ENCODE measurements at places on chromosomes 6 and 20. TPM values are rescaled to one million over a fixed set of nuclear protein-coding genes. Genes with fewer than 3 reads are reported as not detected.

GRCh38 chr6:154886016-154886415 lies 109.1 kb upstream of the TIAM2 start:
- no peak for DNase-seq

DNA sequence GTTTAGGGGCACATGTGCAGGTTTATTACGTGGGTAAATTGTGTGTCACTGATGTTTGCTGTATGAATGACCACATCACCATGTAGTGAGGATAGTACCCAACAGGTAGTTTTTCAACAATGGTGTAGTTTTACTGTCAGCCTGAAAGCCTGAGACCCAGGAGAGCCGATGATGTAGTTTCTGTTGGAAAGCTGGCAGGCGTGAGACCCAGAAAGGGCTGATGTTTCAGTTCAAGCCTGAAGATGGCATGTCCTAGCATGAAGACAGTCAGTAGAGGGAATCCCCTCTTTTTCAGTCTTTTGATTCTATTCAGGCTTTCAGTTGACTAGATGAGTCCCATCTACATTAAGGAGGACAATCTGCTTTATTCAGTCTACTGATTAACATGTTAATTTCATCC lies 96.7 kb downstream of the KLHL32 start:
- DNase-seq: no peak

DNA sequence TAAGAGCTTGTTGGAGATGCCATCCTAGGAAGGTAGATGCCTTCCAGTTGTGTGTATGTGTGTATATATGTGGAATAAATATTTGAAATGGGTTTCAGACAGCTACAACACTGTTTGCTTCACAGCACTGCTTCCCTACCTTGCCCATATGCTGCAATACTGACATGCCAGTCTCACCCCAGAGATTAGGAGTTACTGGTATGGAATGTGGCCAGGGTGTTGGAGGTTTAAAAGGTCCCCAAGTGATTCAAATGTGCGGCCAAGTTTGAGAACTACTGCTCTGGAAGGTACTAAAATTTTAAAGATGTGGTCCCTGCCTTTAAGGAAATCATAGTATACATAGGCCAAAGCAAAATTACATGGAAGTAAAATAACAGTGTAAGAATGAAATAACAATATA lies 39.5 kb downstream of the BCKDHB start:
- no peak for DNase-seq

CPNE5 gene
- 1.3 TPM for total RNA-seq

DNA sequence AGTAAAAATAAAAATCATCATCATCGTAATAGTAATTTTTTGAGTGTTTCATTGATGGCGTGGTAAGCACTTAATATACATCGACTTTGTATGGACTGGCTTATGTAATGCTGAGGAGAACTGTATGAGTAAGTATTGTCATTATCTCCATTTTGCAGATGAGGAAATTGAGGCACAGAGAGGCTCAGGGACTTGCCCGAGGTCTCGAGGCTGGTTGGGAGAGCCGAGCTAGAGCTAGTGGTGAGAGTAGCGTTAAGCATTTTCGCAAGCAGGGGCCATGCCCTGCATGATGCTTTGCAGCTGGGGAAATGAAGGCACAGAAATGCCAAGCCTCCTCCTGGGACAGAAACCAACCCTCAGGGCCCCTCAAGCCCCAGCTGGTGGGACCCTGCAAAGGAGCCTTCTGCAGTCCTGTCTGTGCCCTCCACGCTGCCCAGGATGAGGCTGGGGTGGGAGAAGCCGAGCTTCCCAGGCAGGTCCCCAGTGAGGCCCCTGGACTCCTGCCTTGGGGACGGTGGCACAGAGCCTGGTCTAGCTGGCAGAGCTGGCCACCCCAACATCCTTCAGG lies 31.1 kb upstream of the STX16 start:
- DNase-seq: no peak

CTNNBL1 gene
- total RNA-seq: 62.3 TPM

GRCh38 chr6:146355521-146356100 lies 188.0 kb upstream of the RAB32 start:
- DNase-seq: no peak

DNA sequence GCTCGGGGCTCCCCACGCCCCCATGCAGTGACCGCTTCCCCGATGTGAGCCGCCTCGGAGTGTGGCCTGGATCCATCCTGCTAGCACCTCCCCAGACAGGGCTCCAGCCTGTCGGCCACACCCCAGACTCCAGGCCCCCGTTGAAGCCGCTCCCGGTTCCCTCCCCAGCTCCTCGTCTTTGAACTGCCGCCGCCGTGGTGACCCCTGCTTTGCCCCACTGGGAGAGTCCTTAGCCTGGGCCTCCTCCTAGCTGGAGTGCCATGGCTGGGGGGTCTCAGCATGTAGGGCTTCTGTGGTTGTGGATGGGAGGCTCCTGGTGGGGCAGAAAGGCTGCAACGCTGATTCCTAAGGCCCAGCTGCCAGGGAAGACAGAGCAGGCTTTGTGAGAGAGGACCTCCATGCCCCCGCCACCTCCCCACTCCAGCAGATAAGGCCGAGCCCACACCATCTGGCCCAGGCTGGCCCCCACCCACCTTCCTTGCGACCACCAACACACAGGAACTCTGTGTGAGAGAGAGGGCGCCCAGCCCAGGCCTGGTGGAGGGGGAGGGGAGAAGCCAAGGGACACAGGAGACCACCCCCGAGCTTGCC lies 11.4 kb downstream of the FOXS1 start:
- no peak for DNase-seq

GRCh38 chr6:149642829-149643580 lies 5.5 kb downstream of the KATNA1 start:
- no peak for DNase-seq

GRCh38 chr6:25447570-25447929 lies 168.4 kb downstream of the CARMIL1 start:
- DNase-seq: no peak

DNA sequence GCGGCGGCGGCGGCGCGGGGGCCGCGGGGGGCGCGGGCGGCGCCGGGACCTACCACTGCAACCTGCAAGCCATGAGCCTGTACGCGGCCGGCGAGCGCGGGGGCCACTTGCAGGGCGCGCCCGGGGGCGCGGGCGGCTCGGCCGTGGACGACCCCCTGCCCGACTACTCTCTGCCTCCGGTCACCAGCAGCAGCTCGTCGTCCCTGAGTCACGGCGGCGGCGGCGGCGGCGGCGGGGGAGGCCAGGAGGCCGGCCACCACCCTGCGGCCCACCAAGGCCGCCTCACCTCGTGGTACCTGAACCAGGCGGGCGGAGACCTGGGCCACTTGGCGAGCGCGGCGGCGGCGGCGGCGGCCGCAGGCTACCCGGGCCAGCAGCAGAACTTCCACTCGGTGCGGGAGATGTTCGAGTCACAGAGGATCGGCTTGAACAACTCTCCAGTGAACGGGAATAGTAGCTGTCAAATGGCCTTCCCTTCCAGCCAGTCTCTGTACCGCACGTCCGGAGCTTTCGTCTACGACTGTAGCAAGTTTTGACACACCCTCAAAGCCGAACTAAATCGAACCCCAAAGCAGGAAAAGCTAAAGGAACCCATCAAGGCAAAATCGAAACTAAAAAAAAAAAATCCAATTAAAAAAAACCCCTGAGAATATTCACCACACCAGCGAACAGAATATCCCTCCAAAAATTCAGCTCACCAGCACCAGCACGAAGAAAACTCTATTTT lies 2.0 kb downstream of the FOXC1 start:
- peak; percentile 49 for DNase-seq

- DNase-seq: no peak
Measured at GRCh38 chr6:160215232-160215631, 43.4 kb downstream of the SLC22A2 start.

DNA sequence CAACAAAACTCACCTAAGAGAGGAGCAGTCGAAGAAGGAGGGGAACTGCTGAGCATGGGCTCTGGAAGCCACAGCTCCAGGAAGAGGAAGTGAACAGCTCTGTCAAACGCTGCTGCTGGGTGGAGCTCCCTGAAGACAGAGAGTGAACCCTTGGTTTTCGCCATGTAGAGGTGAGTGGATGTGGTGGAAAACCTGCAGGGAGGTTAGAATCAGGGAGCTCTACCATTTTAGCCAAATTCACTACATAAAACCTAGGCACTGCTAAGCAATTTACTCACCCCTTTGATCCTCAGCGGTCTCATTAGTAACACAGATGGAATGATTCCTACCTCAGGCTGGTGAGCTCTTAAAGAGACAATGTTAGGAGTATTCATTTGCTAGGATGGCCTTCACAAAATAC lies 19.4 kb upstream of the TFAP2A start:
- no peak for DNase-seq

SYCP2L gene
- total RNA-seq: not detected

- no peak for DNase-seq
Measured at GRCh38 chr6:20952699-20953474, 418.6 kb downstream of the CDKAL1 start.

- no peak for DNase-seq
Measured at GRCh38 chr6:35505999-35506412, 6.7 kb downstream of the TULP1 start.

DLK2 gene
- 0.30 TPM for total RNA-seq

GRCh38 chr6:113879186-113880096 lies 22.3 kb downstream of the MARCKS start:
- no peak for DNase-seq

GRCh38 chr20:62791301-62792181 lies 4.7 kb upstream of the MRGBP start:
- peak; percentile 76 for DNase-seq

GRCh38 chr20:2385496-2385895 lies 4.8 kb downstream of the TGM6 start:
- DNase-seq: no peak

DNA sequence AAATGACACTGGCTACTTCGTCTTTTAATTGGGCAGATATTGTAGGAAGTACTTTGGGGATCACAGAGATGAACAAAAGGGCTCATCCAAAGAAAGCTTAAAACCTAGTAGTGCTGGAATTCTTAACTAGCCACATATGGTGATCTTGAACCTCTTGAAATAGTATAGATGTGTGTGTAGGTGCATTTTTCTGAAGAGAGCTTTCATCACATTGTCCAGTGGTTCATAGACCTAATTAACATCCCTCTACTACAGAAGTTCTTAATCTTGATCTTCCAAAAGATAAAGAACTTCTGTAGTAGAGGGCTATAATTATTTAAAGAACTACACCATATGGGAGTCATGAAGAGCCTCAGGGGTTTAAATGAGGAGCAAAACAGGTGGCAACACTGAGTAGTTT lies 2.3 kb upstream of the PRIM2 start:
- no peak for DNase-seq

GRCh38 chr6:16136621-16137450 lies 8.0 kb downstream of the MYLIP start:
- DNase-seq: no peak

DNA sequence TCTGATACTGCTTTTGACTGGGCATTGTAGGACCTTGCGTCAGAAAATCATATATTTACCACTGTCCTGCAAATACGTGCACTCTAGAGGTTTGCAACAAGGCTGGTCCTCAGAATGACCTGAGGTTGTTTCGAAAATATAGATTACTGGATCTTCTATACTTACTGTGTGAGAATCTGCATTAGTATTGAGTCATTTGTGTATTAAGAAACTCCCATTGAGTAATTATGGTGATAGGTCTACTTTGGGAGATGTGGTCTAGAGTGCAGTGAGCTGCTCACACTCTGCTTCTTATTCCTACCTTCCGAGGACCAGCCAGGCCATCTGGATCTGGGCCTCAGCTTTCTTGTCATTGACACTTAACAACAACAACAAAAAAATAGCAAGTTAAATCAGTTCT lies 9.6 kb downstream of the KLHL32 start:
- no peak for DNase-seq

DNA sequence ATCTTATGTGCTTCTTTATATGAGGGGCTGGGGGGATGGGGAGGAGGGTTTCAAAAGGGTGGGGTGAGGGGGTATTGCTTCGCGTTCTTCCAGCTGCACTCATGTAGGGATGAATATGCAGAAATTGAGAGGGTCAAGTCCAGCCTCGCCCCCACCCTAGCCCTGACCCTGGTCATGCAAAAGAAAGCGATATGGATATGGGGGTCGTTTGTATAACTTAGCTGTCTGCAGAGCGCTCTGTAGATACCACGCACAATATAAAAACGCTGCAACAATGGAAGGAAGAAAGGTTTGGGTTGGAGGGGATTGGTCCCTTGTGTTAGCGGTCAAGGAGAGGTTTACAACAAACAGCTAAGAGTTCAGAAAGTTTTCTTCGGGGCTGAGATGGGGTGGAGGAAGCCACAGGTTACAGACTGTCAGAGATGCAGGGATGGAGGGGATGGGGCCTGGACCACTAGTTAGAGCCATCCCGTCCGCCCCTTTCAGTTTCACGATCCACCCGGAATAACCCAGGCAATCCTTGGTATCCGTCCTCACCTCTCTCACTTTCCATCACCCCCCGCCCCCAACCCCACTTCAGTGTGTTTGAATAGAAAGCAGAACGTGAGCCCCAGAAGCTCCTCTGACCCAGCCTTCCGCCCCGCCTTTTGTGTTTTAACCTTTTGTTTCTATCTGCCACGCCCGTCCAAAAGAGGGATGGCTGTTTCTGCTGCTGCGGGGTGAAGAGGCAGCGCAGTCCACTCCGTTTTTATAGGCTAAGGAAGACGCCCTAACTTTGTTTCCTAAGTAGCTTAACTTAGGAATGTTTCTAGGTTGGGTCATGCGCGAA lies 73.5 kb downstream of the SOX4 start:
- no peak for DNase-seq

DNA sequence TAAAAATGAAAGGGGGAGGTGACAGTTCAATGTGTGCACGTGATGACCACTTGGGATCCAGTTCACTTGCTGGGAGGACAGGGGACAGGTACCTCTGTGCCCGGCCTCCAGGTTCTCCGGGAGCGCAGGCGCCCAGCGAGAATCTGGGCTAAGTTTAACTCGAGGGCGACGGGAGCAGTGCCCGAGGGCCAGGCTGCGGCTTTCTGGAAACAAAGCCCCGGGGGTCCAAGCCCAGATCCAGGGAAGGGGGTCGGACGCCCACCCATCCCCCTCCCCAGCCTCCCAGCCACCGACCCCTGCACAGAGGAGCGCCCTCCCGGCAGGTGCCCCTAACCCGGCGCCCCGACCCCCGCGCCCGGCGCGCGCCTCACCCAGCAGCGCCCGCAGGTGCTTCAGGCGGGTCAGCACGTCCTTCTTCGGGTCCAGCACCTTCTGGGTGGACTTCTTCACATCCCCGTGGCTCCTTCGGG lies 405 bp downstream of the RALGAPA2 start:
- DNase-seq: no peak

SFTA2 gene
- total RNA-seq: not detected

GRCh38 chr6:105977934-105978504 lies 108.1 kb upstream of the PRDM1 start:
- no peak for DNase-seq

GRCh38 chr6:122712093-122712447 lies 67.4 kb upstream of the FABP7 start:
- DNase-seq: no peak

- DNase-seq: no peak
Measured at GRCh38 chr6:62707156-62707555, 421.1 kb upstream of the KHDRBS2 start.

DCBLD1 gene
- 5.6 TPM for total RNA-seq

PRRT1 gene
- 1.2 TPM for total RNA-seq

- no peak for DNase-seq
Measured at GRCh38 chr20:23753589-23753988, 2.9 kb upstream of the CST1 start.

PPP1R3G gene
- total RNA-seq: 0.11 TPM

GRCh38 chr6:154614101-154614500 lies 103.6 kb upstream of the CNKSR3 start:
- DNase-seq: no peak

GRCh38 chr6:57432919-57433684 lies 115.7 kb downstream of the PRIM2 start:
- no peak for DNase-seq

- DNase-seq: no peak
Measured at GRCh38 chr6:6785163-6785521, 196.6 kb downstream of the LY86 start.

GRCh38 chr6:89087881-89088280 lies 7.3 kb downstream of the PNRC1 start:
- no peak for DNase-seq

PROCR gene
- total RNA-seq: 2.4 TPM

SAPCD1 gene
- 13.1 TPM for total RNA-seq

MTFR2 gene
- total RNA-seq: 15.0 TPM

Data from activated naive CD8-positive, alpha-beta T cell treated with anti-CD3 and anti-CD28 coated beads, Interleukin-2, amount 10 ng/mL, durations not matched to agents 7 days and 5 days (primary cell).